HuH-7.5 (cell line): ENCODE measurements at places on chromosomes 12 and 14.

DNA sequence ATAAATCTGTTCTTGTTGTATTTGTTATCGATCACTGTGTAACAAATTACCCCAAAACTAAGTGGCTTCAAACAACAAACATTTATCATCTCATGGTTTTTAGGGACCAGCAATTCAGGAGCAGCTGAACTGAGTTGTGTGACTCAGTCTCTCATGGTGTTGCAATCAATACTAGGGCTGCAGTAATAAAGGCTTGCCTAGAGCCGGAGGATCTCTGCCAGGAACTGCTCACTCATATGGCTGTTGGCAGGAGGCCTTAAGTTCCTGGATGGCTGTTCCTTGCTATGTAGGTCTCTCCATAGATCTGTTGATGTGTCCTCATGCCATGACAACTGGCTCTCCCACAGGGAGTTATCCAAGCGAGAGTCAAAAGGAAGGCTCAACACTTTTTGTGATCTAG is 3.8 kb upstream of the PSMC6 start:
- DNase-seq = no peak

GRCh38 chr14:61528591-61529021 is 166.7 kb upstream of the HIF1A start:
- no peak for DNase-seq

DNA sequence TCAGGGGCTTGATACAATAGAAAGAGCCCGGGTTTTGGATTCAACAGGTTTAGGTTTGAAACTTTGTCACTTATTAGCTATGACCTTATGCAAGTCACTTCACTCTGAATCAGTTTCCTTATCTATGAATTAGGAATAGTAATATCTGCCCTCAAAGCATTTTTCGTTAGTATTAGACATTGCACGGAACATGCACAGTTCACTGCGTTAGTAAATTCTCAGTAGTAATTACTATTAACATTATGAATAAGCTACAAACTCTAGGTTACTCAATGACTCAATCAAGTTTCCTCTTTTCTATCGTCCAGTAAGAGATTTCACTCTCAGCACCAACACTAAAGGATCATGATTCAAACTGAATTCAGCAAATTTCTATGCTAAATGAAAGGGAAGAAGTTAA is 150.3 kb downstream of the CEP83 start:
- DNase-seq = no peak

GRCh38 chr14:34794941-34795340 is 80.2 kb downstream of the BAZ1A start:
- DNase-seq = no peak

GRCh38 chr12:50006280-50006679 is 19.0 kb downstream of the RACGAP1 start:
- no peak for DNase-seq

GRCh38 chr12:121678716-121679300 is 9.4 kb upstream of the MORN3 start:
- DNase-seq = no peak

- DNase-seq = no peak
Observed at GRCh38 chr12:45580356-45580969, 149.0 kb upstream of the ARID2 start.

GRCh38 chr14:64974563-64974962 is 2.4 kb upstream of the RAB15 start:
- no peak for DNase-seq

GRCh38 chr12:129332286-129332685 is 479.0 kb downstream of the GLT1D1 start:
- no peak for DNase-seq

- DNase-seq = peak; percentile 4
Observed at GRCh38 chr12:41604830-41605229, 416.7 kb downstream of the PDZRN4 start.

GRCh38 chr12:83031196-83031595 is 344.5 kb downstream of the TMTC2 start:
- DNase-seq = no peak

DNA sequence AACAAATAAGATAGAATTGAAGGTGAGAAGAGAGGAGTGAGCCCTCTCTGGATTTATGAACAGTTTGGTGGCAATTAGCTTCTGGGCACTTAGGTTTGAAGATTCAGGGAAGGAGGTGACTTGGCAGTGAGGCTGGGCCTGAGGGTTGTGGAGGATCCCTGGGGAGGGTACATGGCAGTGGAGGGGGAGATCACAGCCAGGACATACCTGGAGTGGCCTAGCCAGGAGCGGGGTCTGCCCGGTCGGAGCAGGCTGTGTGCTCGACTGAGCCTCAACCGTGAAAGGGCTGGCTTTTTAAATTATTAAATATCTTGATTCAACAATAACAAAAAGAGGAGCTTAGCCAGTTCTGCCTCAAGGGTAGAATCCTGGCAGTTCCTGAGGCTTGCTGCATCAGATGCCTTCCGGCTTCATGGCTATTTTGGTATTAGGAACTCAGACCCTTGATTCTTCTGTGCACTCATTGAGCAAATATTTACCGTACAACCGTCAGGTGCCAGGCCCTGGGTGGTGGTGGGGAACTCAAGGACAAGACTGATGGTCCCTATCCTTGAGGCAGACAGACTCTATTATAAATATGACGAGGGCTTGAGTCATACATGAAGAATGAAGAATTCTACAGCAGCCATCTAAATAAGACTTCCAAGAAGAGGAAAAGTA is 73.4 kb downstream of the SPTB start:
- no peak for DNase-seq

- DNase-seq = no peak
Observed at GRCh38 chr14:55025948-55026347, 951 bp downstream of the WDHD1 start.

DNA sequence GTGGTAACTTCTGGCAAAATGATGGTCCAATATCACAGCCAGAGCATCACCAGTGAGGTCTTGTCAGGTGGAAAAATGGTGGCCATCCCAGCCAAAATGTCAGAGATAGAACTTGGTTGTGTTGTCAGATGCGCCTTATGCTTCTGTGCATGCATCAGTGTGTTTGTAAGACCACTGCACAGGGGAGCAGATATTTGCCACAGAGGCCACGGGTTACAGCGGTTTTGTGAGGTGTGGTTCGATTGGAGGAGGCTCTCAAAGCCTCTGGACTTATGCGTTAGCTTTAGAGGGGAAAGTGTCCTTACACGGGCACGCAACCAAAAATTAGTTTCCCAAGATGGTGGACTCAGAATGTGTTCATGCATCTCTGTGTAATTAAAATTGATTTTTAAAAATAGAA is 243.8 kb downstream of the ADGRD1 start:
- no peak for DNase-seq

- no peak for DNase-seq
Observed at GRCh38 chr14:94375552-94376107, 12.8 kb downstream of the SERPINA1 start.

GRCh38 chr12:124369055-124369826 is 74.3 kb downstream of the RFLNA start:
- no peak for DNase-seq

GRCh38 chr14:96582411-96582961 is 80.3 kb downstream of the PAPOLA start:
- no peak for DNase-seq

DNA sequence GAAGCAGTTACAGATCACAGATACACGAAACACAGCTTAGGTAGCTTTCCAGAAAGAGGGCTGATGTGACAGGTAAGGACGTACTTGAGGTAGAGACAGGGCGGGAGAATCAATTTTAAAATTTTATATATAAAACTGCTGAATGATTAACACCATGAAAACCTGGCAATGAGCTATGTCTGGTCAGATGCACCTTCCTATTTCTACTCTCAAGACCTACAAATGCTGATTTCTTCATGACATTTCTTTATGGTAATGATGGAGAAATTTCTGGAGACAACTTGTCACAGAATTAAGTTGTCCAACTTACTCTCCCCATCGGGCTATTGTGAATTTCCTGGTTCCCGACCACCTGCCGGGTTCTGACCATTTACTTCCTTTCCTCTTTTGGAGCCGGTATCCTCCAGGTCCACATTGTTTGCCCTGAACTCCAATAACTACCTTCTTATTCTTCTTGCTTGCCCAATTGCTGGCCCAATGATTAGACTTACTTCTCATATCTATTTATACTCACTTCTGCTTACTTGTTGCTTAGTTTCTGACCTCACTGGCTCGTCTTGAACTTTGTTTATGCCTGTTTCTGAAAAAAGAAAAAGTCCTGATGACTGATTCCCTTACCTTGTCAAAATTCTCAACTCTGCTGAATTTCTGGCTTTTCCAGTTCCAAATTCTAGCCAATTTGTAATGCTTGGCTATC is 12.8 kb upstream of the ATP2B1 start:
- no peak for DNase-seq

DNA sequence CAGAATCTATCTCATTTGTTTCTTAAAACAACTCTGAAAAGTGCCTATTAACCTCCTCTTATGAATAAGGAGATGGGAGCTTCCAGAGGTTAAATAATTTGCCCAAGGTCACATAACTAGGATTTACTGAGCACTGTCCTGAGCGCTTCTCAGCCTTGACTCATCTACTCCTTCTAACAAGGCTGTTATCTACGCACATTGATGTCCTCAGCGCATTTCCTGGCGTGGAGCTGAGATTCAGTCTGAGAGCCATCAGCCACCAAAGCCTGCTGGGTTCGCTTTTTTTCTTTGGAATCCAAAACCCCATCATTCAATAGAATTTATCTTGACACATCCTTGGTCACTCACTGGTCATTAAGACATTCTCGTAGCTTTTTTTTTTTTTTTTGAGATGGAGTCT is 29.3 kb downstream of the AK7 start:
- DNase-seq = no peak

DNA sequence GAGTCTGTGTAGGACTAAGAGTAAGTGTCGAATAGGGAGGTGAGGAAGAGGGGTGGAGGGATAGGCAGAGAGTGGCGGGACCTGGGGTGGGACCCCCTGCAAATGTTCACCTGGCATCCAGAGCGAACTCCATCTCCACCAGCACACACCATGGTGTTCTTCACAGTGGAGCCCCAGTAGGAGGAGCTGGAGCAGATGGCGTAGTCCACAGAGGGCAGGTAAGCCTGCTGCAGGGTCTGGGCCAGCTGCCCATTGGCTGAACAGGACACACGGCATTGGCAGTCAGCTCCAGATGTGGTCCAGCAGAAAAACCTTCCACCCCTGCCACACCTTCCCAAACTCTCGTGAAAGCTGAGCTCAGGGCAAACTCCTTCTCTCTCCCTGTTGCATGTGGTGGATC is 6.7 kb downstream of the CELA1 start:
- DNase-seq = no peak

- no peak for DNase-seq
Observed at GRCh38 chr12:129337413-129337812, 484.1 kb downstream of the GLT1D1 start.

DNA sequence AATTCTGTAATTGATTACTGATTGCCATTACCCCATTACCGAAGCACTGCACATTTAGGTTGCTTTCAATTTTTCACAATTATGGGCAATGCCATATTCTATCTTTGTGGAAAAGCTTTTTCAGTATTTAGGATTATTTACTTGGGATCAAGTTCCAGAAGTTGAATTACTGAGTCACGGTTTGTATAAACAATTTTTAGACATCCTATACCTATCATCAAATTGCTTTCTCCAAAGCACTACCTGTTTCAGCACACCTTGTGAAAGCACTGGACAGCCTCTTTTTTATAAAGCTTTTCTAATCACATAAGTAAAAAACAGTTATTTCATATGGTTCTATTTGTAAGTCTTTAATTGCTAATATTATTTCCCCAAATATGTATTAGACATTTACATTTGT is 221.5 kb upstream of the CAND1 start:
- no peak for DNase-seq

DNA sequence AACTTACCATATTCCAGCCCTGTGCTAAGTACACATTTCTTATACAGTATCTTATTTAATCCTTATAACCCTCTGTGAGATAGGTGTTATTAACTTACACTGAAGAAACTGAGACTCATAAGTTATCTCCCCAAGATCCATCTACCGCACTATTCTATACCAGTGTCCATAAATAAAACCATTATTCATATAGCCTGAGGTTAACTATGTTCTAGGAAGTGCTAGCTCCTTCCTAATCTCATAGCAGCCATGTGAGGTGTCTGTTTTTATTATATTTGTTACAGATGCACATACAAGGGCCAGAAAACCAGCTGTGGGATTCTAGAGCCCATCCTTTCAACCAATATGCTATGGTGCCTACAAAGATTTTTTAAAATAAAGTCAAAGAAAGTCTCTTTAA is 100.3 kb upstream of the RAP1B start:
- no peak for DNase-seq

DNA sequence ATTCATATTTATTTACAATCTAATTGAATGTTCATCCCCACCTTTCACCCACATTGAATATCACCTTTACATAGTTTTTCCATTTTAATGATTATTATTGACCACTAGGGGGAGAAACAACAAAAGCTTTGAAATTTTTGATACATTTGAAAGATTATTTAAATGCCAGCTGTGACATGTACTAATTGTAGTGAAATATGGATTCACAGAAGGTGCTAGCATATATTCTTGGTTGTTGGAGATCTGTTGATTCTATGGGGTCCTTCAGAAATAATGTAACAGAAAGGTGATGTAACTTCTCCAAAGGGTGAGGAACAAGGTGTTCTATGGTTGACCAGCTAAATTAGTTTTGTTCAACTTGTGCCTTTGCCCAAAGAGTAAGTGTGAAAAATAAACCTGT is 22.4 kb upstream of the GPR33 start:
- peak; percentile 56 for DNase-seq

GRCh38 chr12:43482311-43483085 is 69.5 kb downstream of the ADAMTS20 start:
- no peak for DNase-seq

GRCh38 chr12:9049520-9050133 is 60.3 kb downstream of the KLRG1 start:
- no peak for DNase-seq

GRCh38 chr14:53048631-53049030 is 97.8 kb upstream of the FERMT2 start:
- no peak for DNase-seq

DNA sequence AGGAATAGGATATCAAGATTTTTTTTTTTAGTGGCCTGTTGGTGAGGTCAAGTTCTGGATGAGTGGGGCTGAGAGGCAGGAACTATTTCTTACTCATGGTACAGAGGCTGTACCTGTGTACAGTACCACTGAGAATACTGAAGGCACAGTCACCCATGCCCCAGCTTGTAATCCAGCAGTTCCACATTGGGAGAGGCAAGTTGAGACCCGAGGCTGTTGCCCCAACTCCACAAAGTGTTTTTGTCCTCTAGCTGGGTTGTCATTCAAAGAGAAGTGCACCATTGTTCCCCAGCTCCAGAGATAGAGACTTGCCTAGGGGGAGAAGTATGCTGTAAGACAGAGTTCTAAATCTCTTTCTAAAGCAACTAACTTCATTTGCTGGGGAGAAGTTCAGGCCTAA is 38.7 kb downstream of the ARID2 start:
- no peak for DNase-seq

- DNase-seq = no peak
Observed at GRCh38 chr14:49594347-49595091, 4.2 kb upstream of the LRR1 start.

- no peak for DNase-seq
Observed at GRCh38 chr12:132477703-132478432, 12.1 kb upstream of the FBRSL1 start.

DNA sequence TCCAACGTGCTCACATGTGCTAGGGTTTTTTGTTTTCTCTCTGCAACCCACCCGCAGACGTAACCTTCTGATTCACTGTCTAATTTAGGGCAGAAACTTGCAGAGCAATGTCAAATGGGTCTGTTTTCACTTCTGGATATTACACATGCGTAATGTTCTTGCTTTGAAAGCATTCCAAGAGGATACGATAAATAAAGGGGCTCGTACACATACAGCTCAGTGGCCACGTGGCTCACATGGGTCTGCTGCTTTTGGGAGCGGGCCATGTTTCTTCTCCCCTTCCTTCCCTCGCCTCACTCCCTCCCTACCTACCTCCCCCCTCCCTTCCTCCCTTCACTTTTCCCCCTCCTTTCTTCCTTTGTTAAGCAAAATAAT is 23.4 kb downstream of the CACNA1C start:
- DNase-seq = no peak
